ENCODE measurements at places on chromosomes 1 and 21.
A peak's percentile ranks its signal among the peaks of the same experiment; 100 is the strongest.

DNA sequence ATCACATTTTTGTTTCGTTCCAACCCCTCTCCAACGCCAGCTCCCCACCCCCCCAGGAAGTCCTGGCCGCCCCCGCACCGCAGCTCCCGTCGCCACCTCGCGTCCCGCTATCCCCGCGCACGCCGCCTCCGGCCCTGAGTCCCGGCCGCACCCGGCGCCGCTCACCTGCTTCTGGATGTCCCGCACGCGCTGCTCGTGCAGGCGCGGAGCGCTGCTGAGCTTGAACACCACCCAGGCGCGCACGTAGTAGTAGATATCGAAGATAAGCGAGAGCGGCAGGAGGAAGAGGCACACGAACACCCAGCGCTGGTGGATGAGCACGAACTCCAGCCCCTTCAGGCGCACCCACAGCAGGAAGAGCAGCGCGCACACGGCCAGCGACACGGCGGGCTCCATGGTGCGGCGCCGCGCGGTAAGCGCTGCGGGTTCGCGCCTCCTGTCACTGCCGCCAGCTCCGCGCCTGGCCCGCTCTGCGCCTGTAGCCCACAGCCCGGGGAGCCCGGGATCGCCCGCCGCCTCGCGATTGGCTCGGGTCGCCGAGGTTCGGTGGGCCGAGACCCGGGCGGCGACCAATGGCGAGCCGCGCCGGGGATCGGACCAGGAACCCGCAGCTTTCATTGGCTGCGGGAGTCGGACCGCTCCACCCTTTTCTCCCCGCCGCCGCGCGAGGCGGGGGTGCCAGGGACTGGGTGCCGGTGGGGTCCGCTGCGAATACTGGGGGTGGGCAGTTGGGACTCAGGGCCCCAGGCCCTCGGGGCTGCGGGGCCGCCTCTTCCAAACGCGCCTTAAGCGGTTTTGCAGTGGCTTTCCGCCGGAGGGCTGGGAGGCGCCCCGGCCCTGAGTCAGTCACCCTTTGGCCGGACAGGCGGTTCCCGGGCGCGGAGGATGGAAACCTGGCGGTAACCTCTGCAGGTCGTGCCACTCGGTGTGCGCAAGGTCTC, at the start of gene DHCR24:
DHCR24 (minus strand) TSS at position 472 of the 941 bp plus-strand sequence; CDS start at position 396, 76 bp downstream.
- peak; percentile 99 for DNase-seq

GRCh38 chr21:41926117-41926806, 27.6 kb downstream of the C2CD2 start:
- peak; percentile 65 for DNase-seq

DNA sequence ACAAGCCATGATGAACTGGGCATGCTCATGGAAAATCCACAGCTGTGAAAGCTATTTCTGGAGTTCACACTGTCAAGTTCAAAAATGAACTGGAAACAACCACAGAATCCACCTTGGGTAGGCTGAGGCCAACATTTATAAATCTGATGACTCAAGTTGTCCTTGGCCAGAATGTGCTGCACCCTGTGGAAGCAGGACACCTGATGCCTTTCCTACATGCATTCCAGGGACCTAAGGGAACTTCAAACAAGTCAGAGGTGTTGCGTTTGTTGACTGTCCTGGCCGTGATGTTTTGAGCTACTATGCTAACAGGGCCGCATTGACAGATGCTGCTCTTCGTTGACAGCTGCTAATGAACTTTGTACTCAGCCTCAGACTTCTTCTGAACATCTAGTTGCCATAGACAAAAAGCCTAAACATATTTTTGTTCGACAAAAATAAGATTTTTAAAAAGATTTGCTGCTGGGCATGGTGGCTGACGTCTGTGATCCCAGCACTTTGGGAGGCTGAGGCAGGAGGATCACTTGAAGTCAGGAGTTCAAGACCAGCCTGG, 127.9 kb upstream of the SLC45A1 start:
- peak; percentile 7 for DNase-seq

GRCh38 chr1:31954607-31955283, 16.6 kb upstream of the PTP4A2 start:
- peak; percentile 89 for DNase-seq

DNA sequence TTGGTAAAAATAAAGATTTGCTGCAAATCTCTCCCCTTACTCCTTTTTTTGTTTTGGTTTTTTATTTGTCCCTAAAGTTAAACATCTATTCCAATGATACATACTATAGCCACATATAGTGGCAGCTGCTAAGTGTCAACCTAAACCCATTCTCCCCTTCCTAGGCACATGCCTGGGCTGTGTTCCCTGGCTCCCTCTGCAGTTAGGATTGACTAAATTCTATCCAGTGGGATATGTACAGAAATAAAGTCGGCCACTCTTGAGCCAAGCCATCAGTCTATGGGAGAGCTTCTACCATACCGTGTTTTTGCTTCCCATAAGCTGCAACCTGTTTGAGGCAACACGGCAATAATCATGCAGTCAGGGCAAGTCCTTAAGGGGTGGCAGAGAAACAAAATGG, 23.6 kb downstream of the MCOLN3 start:
- DNase-seq, result no peak

- DNase-seq, result peak; percentile 39
Observed at GRCh38 chr1:34128186-34128889, 36.7 kb downstream of the CSMD2 start.

DNA sequence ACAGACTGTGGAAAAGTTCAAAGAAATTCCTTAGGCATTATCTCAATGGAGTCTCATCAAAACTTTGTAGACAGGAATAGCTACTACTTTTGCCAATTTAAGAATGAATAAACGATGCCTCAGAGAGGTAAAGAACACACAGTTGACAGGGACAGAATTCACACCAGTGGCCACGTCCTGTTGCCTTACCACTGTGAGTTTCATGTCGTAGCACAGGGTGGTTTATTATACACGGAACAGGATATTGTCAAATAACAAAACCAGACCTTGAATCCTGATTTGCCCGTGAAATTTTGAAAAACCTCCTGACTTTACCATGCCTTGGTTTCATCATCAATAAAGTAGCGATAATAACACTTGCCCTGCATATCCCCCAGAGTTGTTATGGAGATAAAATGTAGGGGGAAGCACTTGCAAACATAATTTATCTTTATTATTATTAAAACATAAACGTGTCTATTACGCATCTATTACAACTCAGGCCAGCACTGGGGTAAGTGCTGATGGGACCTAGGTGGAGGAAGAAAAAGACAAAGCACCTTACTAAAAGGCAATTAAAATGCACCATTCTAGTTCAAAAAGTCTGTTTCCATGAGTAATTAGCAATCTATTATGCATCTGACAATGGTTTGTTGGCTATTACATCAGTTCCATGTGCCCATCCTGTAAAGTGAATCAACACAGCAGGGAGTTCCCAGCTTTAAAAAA, 408.1 kb upstream of the RUNX1 start:
- no peak for DNase-seq

- DNase-seq, result no peak
Observed at GRCh38 chr1:49251019-49251784, 474.5 kb upstream of the BEND5 start.

GRCh38 chr1:226419284-226420029, 11.6 kb upstream of the PARP1 start:
- DNase-seq, result no peak

DNA sequence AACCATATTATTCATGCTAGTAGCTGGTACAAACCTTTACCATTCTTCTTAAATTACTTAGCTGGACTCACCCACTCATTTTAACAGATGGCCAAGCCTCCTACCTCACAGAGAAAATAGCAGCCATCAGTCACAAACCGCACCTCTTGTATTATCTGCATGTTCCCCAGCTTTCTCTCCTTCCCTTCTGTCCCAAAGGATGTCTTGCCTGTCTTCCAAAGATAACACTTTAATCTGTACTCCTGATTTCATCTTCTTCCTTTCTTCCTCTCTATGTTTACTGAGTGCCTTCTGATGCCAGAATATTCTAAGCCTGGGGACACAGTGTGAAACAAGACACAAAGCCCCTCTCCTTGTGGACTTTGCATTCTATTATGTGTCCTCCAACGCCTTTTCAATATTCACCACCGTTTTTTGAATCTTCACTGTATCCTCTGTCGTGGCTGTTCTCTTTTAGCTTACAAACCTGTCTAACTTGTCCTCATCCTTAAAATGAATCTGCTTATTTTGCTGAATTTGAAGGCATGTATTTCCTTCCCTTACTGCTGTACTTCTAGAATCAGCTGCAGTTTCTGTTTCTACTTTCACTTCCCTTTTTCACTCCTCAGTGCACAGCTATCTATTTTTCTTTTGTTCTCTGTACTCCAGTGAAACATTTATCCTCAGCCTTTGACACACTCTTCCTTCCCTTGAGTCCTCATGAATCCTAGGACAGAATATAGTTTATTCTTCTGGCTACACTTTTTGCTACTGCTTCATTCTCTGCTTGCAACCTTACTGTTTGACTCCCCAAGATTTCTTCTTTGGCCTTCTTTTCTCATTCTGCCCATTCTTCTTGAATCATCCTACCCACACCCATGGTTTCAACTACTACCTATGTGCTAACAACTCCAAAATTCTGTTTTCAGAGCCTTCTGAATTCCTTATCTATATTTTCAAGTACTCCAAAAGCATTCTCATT, 216.9 kb upstream of the SAMSN1 start:
- no peak for DNase-seq

GRCh38 chr1:170704256-170704655, 40.3 kb downstream of the PRRX1 start:
- no peak for DNase-seq

- DNase-seq, result no peak
Observed at GRCh38 chr1:115338457-115338820, 390 bp upstream of the NGF start.

DNA sequence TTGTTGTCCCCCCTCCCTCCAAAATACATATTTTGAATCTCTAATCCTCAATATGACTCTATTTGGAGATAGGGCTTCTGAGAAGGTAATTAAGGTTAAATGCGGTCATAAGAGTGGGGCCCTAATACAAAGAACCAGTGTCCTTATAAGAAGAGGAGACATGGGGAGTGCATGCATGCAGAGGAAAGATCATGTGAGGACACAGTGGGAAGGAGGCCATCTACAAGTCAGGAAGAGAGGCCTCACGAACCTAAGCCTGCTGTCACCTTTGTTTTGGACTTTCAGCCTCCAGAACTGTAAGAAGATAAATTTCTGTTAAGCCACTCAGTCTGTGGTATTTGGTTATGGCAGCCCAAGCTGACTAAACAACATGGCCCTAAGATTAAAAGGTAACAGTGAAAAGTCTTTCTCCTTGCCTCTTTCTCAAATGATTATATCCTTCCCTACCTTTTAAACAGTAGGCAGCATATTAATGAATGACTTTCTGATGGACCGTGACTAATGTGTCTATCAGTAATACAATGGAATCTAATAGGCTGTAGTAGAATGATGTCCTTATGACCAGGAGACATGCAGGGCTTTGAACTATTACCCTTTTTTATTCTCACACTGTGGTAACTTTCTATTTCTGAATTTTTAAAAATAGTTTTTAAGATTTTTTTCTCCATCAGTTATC, 40.6 kb upstream of the ST6GALNAC3 start:
- no peak for DNase-seq

- peak; percentile 33 for DNase-seq
Observed at GRCh38 chr1:25617625-25618432, 1.2 kb downstream of the MAN1C1 start.

- peak; percentile 20 for DNase-seq
Observed at GRCh38 chr1:246039584-246039983, 467.5 kb downstream of the SMYD3 start.

DNA sequence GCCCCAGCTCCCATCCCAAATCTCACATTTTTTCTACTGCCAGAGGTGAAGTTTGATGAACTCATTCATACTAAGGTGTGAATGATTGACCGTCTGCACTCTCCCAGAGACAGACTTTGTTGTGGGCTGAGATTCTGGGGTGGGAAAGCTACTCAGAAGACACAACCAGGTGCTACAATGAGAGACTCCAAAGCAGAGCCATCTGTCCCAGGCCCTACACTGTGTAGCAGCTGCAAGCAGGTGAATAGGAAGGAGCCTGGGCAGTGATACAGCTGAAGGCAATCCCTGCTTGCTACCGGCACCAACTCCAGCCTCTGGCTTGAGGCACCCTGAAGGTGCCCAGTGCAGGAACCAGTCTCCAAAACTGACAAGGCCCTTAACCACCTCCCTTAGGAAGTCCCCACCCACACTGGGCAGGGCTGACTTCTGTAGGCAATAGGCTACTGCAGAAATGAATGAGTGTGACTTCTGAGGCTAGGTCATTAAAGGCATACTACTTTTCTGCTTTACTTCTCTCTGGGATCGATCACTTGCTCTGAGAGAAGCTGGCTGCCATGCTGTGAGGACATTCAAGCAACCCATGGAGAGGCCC, 79.7 kb upstream of the RUNX3 start:
- no peak for DNase-seq

DNA sequence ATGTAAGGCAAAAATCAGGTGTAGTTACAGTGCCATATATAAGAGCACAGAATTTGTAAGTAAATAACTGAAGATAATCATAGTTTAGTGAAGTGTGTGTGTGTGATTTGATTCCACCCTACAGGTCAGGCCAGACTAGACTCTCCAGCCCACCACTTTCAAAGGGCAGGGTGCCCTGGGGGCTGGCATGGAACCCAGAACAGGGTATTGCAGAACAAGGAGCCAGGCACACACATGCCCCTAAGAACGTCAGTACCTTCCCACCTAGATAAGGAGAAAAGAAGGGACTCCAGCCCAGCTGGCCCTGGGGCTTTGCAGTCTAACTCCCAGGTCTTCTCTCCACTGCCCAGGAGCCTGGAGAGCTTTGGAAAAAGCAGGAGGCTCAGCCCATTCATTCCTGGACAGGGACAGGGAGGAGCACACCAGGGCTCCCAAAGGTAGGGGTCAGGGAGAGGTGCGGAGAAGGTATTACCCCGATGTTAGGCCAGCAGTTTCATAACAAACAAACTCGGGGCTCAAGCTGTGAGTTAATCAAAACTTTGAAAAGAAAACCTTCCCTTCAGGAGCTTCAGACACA, 149.7 kb upstream of the VANGL1 start:
- DNase-seq, result peak; percentile 2

- DNase-seq, result no peak
Observed at GRCh38 chr1:209845408-209845725, 17.6 kb downstream of the UTP25 start.

GRCh38 chr1:222950892-222951291, 136.1 kb downstream of the DISP1 start:
- DNase-seq, result no peak

GRCh38 chr1:108841703-108842102, 15.2 kb downstream of the AKNAD1 start:
- no peak for DNase-seq

GRCh38 chr1:72371259-72372035, 89.1 kb upstream of the NEGR1 start:
- DNase-seq, result peak; percentile 5
